ENCODE measurements at places on chromosomes 2 and 18. TPM values are rescaled to one million over a fixed set of nuclear protein-coding genes. Genes with fewer than 3 reads are reported as not detected.

- DNase-seq = no peak
Measured at GRCh38 chr2:85596486-85597143, 1.1 kb downstream of the RNF181 start.

DNA sequence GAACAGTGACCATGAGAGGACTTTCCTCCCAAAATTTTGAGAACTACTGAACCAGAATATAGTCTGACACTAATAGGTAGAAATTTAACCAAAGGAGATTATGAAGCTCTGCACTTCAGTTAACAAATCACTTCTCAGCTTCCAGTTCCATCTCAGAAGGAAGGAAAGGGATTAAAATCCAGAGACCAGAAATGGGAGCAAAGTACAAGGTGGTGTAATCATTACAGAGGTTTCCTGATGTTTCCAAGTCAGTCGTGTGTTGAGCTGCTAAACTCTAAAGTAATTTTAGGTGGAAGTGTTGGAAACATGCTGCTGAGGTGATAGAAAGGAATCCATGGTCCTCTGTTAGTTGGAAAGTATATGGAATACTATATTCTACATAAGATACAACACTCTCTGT, 10.8 kb downstream of the TYMS start:
- no peak for DNase-seq

GRCh38 chr18:46660957-46661749, 4.1 kb upstream of the LOXHD1 start:
- DNase-seq = peak; percentile 25

GRCh38 chr2:239008004-239008403, 160.1 kb downstream of the TWIST2 start:
- DNase-seq = no peak

Gene EFR3B
- 6.5 TPM for total RNA-seq

Gene DSG1
- 1.4 TPM for total RNA-seq

Gene ZC3H6
- 23.1 TPM for total RNA-seq

Gene GAREM1
- 13.2 TPM for total RNA-seq

Gene ST6GAL2
- total RNA-seq = 0.76 TPM

Gene SDC1
- total RNA-seq = 0.09 TPM

Gene SRD5A2
- total RNA-seq = not detected

Gene FNDC4
- total RNA-seq = 5.4 TPM

Measured in right cardiac atrium (tissue), 5 donors.